ENCODE measurements at places on chromosomes 2 and 18.

GRCh38 chr2:211045025-211045424, 488.6 kb downstream of the CPS1 start:
- DNase-seq, result no peak

DNA sequence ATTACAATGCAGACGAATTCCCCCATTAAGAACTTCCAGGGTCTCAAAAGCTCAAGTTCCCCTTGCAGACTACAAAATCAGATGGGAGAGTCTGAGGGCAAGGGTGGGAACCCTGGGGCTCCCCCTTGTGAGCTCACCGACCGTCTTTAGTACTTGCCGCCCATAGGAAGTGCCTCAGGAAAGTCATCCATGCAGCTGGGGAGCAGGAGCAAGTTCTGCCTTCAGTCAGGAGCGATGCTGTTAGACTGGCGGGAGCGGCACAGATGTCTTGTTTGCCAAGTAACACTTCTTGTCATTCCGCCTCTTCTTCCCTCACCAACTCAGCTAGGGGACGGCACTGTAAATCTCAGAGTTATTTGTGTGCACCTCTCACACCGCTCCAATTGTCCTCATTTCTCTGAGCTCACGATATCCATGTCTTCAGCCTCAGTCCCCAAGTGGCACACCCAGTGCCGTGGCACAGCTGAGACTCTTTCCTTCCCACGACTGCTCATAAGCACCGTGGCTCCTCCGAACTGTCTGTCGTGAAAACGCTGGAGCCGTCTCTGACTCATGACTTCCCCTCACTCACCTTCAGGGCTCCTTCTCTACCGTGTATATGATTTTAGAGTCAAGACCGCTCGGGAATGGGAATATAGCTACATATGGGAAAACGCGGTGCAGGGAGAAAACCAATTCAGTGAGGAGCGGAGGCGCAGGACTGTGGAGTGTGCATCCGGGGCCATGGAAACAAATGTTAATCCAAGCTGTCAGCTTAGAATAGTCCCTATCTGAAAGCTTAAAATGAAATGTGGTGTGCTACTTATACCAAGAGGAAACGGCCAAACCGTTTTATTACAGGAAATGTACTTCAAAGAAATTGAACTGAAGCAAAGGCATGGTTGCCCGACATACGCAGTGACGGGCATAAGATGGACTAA, 34.0 kb downstream of the UXS1 start:
- no peak for DNase-seq

- DNase-seq, result no peak
Observed at GRCh38 chr2:2887772-2888387, 489.7 kb downstream of the EIPR1 start.

DNA sequence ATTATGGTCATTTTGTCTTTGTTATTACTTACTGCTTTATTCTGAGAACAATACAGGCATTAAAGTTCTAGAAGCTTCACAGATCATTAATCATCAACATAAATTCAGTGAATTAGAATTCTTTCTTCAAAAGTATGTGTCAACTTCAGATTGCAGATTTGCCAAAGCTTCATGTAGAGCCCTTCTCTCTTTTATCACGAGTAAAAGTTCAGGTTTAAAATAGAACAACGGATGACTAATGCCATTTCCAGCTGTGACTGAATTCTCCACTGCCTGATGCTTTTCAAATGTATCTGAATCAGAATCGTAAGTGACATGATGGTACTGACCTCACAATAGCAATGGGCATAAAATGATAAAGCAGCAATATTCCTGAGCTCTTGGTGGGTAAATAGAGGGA, 116.0 kb downstream of the ABCA12 start:
- no peak for DNase-seq

DNA sequence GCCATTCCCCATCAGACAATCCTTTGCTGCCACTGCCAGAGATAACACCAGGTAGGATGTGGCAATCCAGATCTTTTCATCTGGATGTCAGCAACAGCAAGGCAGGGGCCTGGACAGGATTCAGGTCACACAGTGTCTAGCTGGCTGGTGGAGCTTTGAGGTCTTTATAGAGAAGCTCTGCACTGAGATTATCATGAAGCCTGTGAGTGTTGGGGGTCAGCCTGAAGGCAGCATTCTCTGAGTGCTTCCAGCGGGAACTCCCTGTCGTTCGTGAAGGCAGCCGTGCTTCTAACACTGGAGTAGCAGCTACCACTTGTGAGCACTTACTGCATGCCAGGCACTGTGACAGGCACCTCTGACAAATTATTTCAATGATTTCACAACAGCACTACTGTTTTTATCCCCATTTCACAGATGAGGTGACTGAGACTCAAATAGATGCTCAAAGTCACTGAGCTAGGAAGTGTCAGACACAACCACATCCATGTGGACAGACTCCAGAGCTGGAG, 85.7 kb downstream of the SEMA4F start:
- DNase-seq, result no peak

- DNase-seq, result no peak
Observed at GRCh38 chr2:127419448-127420038, 1.3 kb downstream of the PROC start.

DNA sequence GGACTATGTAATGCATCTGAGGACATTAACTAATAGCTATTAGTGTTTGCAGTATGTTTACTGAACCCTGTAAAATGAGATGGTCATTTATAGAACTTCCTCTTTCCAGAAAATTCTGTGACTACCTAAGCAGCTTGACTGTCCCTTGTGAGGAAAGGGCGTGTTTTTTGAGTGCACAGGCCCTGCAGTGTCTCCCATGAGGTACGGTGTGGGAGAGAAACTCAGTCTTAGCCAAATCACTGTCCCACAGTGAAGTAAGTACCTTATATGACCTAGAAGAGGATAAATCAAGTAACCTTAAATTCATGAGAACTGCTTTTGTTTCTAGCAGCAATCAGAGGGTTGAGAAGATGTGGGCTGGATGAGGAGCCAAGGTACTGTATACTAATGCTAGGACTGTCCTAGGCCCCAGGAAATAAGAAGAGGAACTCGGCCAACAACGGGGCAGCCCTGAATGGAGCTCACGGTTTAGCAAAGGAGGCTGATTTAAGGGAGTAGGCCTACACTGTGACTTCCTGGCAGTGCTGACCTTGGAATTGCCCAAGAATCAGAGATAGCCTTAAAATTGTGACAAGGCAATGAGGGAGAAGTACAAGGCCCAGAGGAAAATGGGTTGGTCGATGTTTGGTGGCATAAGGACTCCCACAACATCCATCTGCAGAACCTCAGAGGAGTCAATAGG, 103.5 kb upstream of the CTAGE1 start:
- DNase-seq, result no peak

DNA sequence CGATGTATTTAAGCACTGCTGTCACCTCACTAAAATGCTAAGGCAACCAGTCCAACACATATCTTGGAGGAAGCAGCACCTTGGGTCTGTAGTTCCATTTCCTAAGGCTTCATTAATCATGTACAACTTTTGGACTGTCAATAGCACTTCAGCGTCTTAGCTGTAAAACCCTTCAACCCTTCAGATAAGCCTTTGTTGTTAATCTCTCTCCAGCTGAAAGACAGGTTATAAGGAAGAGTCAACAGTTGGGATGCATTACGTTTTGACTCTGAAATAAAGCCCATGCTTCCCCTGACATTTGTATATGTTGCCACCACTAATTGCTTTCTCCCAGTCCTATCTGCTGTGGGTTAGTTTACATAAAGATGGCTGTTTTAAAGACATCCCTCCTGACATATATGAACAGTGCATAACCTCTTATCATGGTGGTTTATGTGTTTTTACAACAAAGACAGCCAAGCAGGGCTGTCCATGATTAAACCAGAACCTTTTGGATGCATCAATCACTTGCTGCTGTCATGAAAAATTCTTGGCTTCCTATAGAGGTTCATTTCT, 81.5 kb downstream of the EPHA4 start:
- no peak for DNase-seq

GRCh38 chr2:144459286-144459685, 60.6 kb downstream of the ZEB2 start:
- DNase-seq, result peak; percentile 52

DNA sequence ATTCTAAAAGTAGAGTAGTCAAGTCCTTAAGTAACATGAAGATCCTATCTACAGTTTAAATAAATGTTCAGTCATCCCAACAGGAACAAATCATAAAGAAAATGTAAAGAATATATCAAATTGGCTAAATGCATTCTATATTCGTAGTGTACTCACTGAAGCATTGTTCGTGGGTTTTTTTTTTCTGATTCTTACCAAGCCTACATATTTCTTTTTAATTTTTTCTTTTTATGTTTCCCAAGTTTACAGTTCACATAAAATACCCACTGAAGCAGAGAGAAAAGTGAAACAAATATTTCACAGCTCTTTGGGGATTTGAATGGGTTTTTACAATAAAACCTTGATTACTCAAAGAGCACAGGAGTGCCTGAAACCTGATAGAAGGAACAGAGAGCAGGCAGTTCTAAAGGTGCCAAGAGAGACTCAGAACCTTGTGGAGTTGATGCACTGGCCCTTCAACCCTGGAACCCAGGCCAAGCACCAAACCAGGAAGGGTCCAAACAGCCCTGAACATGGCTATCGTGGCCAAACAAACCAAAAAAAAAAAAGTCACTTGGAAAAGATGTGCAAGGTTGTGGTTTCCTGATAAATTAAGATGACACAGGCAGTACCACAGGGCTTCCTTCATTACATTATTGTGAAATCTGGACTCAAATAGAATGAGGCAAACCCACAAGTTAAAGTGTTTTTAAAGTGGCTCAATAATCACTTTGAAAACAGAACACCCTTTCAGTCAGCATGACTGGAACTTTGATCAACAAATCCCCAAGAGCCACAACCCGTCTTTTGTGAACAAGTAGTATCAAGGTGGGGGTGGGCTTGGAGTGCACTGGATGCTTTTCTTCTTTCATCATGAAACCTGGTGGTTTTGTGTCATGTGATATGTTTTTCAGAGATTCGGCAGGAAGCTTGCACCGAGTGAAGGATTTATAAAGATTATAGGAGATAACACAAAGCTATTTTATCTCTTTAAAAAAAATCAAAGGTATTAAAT, 245.0 kb upstream of the FN1 start:
- DNase-seq, result no peak

- DNase-seq, result peak; percentile 69
Observed at GRCh38 chr2:177763531-177764265, 308.9 kb downstream of the PDE11A start.

DNA sequence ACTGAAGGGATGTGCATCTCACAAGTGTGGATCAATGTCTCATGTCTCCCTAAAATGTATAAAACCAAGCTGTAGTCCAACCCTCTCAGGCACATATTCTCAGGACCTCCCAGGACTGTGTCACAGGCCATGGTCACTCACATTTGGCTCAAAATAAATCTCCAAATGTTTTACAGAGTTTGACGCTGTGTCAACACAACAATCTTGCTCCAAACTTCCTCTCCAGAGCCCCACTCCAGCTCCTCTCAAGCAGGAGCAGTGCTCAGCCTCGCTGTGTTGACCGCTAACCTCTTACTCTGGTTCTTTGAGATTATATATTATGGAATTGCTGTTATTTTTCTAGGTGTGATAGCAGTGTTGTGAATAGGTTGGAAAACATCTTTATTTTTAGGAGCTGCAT, 56.2 kb downstream of the CYP27C1 start:
- DNase-seq, result no peak

- DNase-seq, result no peak
Observed at GRCh38 chr2:158932131-158932645, 36.3 kb upstream of the TANC1 start.

DNA sequence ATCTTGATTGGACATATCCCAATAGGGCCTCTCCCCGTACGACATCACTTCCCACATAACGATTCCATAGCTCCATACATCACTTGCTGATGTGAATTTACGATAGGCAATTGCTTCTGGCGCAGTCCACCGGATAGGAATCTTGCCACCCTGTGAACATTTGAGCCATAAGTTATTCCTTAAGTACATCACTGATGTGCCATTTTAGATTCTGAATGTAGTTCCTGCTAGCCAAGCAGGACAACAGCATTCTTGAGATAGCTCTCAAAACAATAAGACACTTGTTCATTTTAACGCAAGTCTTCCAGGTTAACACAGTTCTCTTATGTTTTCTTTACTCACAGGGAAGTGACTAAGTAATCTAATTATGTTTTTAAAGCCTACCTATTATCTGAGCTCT, 138.0 kb downstream of the EPHA4 start:
- no peak for DNase-seq

DNA sequence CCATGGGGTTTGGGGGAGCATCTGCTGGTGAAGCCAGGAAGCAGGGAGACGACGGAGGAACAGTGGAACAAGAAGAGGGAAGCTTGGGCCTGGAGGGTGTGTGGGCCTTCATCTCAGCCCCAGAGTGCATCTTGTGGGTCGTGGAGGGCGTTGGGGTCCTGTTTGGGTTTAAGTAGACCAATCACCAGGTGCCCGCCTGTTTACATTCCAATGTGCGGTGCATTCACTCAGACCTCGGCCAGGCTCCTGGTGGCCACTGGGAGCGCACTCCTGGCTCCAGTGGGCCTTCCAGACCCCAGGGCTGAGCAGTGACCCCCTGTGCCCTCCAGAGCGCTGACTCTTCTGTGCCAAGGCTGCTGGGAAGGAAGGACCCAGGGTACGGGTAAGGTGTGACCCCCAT, 293.7 kb downstream of the NDUFA10 start:
- no peak for DNase-seq

DNA sequence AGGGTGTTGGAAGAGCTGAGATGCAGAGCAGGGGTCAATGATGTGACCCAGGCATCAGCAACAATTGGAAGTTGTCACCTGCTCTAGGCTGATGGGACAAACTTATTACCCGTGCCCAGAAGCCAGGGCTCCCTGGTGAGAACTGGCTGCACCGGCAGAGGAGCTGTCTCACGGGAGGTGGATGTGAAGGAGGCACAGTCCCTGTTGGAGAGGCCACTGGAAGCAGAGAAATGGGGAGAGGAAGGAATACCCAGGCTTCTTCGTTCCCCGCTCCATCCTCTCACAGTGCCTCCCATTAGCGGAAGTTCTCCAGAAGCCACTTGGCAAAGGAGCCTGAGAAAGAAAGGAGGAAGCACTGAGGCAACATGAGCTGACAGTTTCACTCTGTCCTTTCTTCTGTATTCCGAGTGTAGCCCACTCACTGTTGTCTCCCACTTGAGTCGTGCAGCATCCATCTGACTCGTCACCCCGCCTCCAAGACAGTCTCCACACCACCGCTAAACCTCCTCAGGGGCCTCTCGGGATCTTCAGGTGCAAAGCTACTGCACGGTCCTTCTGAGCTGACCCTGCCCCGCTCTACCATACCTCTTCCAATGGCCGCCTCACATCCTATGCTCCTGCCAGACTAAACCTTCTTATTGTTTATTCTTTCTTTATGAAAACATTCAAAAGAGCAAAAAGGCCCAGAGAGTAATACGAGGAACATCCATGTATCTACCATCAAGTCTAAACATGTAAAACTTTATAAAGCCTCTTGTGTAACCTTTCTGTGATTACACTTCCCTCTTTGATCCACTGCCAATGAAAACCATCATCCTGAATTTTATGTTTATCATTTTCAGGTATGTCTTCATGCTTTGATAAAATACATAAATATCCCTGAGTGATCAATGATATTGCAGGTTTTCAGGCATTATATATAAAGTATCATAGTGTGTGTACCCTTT, 19.1 kb upstream of the AFTPH start:
- no peak for DNase-seq

GRCh38 chr2:178227187-178227586, 32.9 kb downstream of the OSBPL6 start:
- DNase-seq, result no peak

- DNase-seq, result no peak
Observed at GRCh38 chr2:84486441-84487115, 27.5 kb upstream of the SUCLG1 start.
